Neural crest cell (in vitro differentiated cells): ENCODE measurements at places on chromosomes 16 and 17.

DNA sequence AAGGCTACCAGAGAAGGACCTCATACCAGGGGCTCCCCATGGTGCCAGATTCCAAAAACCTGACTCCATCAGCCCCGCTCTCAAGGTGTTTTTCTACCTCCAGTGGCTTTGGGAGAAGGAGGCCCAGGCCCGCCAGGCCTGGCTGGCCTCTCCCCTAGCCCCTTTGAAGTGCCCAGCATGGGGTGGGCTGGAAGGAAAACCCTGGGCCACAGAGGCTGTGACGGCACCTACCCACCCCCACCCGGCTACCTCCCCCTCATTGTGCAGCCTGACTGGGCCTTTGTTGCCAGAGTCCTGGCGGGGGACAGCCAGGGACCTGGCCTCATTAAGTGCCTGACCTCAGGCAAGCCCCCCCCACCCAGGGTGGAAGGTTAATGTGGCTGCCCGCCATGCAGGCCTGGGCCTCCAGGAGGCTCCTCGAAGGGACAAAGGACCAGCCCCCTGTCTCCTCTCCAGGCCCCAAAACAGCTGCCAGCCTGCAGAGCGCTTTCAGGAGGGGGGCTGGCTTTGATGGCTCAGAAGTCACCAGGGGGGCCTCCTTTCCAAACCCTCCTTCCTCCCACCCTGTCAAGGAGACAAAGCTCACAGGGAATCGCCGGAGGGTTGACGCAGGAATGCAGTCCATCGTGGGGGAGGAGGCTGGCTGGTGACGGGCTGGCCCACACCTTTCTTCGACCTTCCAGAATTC is 159.4 kb downstream of the ZNF423 start:
- DNase-seq: peak; percentile 85

DNA sequence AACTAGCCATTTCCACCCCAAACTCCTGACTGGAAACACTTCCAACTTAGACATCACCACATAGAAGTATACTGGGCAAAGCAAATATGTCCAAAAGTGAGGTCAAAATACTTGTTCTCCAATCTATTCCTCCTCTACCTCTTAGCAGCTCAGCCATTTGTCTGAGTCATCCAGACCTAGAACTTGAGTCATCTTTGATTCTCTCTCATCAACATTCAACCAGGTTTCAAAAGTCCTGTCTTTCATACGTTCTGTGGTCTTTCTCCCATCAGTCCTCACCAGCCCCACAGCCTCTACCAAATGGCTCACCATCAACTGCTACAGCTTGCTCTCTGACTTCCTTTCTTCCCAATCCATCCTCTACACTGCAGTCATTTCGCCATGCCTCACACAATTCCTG is 6.8 kb downstream of the ANKFY1 start:
- DNase-seq: no peak

- peak; percentile 13 for DNase-seq
Measured at GRCh38 chr16:62041401-62041800, 5.2 kb upstream of the CDH8 start.

DNA sequence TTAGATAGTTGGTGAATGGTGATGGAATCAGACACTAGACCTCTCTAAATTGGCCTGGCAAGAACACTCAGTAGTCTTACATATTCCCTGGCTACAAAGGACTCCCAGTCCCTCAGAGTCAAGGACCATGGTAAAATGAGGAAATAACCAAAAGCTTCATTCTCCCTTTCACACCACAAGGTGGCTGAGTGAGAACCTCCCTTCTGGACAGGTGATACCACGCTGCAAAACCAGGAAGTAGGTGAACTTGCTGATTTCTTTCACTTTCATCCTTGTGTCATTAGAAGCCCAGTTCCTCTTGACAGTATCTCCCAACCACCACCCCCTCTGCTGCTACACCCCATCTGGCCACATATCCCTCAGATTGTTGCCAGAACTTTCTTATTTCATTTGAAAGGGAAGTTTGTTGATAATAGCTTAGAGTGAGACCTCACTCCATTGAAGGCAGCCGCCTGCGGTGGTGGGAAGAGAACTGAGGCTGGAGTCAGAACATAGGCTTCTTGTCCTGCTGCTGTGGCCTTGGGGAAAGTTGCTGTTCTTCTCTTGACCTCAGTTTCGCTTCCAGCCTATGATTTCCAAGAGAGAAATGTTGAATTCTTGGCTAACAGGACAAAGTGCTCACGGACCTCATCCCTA is 290.6 kb upstream of the CCL2 start:
- no peak for DNase-seq

DNA sequence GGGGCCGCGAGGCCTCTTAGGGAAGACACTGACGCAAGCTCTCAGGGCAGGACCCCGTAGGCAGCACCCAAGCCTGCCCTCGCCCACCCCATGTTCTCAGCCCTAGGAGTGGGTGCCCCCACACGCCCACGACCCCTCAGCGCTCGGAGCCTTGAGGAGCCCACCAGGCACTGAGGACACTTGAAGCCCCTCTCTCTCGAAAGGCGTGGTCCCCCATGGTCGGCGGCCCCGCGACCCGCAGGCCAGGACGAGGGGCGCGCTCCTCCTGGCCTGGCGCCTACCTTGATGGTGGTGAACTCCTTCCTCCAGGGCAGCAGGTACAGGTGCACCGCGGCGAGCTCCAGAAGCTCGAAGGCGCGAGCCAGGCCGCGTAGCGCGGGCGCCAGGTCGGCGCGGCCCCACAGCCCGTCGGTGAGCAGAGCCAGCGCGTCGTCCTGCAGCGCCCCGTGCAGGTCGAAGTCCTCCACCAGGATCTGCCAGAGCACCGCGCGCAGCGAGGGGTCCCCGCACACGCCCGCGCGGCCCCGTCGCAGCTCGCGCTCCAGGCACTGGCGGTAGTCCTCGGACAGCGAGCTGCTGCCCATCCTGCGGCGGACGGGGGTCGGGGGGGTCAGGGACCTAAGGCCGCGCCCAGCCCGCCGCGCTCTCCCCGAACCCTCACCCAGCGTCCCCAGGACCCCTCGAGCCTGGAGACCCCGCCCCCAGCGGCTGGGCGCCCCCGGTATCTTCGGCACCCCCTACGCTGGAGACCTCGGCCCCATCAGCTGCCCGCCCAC is 668 bp downstream of the SPATA2L start:
- DNase-seq: no peak

- no peak for DNase-seq
Measured at GRCh38 chr17:78682363-78682762, 99.7 kb downstream of the CYTH1 start.

GRCh38 chr17:7835814-7836595 is 2.0 kb downstream of the KDM6B start:
- peak; percentile 50 for DNase-seq

DNA sequence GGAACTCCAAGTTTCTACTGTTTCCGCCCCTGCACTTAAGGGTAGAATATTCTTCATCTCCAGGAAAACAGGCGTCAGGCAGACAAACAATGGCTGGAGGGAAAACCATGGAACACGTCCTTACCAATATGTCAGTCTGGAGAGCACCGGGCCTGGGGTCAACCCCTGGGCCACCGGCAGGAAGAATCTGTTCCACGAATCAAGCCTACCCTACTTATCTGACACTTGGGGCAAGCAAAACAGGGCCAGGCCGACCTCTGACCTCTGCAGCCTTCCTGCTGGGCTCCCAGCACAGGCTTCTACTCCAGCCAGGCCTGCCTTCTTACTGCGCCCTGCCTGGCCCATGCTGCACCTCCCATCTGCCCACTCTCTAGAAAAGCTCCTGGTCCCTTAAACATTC is 10.1 kb downstream of the VAC14 start:
- DNase-seq: no peak

DNA sequence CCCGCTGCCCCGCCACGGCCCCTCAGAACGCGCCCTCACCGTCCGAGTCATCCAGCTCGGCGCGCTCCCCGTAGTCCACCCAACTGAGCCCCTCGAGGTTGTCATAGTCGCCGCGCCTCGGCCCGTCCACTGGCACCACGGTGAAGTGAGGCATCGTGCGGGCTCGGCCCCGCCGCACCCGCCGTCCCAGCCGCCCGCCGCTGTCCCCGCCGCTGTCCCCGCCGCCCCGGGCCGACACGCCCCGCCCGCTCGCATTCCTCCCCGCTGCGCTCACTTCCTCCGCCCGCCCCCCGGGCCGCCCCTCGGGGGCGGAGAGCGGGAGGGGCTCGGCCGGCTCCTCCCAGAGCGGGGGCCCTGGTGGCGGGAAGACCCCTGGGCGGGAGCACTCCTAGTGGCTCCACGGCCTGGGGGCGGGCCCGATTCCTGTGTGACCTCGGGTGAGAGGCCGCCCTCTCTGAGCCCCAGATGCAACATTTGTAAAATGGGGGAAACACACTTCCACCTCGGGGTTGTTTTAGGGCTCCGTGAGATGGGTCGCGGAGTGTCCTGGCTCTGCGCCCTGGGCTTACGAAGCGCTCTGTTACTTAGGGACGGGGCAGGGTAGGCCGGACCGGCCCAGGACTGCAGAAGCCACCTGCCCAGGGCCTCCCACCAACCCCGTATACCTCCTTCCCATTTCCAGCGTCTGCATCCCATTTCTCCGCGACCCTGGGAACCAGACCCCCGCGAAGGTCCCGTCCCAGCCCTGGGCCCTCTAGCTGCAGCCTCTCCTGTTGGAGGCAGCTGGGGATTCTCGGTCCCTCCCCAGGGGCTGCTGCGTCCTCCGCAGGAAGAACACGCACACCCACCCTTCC is at the start of gene SLC12A4:
Gene SLC12A4, minus strand, starts transcription at position 238 of the 854 bp plus-strand sequence. Its CDS starts 84 bp downstream, at position 154.
- peak; percentile 62 for DNase-seq
